ENCODE measurements at places on chromosomes 1 and 21.

DNA sequence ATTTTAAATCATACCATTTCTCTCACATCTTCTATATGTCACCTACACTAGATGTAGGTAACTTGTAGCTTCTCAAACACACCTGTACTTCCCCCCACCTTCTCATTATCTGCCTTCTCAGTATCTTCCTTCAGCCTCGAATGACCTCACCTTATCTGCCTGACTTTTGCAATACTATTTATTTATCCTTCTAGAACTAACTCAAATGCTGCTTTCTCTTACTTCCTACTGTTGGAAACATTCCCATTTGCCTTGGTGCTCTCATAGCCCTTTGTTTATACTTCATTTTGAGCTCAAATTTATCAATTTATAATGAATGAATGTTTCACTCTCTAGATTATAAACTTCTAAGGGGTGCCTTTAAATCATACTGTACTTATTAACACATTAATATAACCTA, 50.4 kb upstream of the KIAA1614 start:
- DNase-seq, result no peak

DNA sequence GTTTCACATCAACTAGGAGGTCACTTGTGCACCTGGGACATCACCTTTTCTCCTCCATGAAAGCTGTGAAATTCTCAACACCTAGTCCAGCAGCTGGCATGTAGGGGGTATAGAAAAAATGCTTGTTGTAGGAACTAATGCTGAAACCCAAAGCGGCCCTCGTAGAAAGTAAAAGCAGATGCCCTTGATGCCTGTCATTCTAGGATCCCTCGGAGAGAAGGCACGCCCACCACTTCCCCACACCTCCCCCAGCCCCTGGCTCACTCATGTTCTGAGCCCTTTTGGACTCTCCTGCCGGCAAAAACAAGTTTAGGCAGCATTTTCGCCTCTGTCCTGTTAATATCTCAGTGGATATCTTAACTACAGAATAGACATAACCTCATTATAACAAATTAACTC, 36.5 kb downstream of the RIPK4 start:
- no peak for DNase-seq

DNA sequence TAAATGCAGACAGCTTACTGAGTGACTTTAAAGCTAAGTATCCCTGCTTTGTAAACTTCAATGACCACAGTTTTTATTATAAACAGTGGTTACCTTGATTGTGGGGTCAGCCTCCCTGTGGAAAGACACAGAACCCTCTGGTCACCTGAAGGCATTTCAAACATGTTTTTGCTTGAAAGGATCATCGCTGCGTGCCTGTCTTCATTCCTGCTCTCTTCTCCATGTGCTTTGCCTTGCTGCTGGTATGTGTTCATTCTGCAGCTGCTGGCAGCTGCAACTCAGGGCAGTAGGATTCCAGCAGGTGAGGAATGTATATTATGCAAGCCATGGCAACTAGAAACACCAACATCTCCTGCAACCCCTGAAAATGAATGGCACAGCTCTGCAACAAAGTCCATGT, 81.0 kb upstream of the VAV3 start:
- no peak for DNase-seq

DNA sequence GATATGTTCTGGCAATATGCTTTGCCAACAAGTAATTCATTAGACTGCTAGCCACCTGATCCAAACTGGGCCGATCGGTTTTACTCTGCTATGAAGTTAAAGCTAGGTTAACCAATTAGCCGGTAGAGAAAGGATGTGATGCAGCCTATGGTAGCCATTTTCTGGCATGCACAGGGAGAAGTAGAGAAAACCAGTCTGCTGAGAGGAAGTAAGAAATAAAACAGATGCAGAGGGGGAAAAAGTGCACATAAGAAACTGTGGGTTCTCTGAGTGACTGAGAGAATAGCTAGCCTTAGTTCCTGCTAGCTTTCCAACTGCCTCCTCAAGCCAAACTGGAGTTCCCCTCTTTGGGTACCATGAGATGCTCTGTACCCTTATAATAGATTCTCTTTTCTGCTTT, 52.8 kb downstream of the ARID4B start:
- DNase-seq, result no peak

DNA sequence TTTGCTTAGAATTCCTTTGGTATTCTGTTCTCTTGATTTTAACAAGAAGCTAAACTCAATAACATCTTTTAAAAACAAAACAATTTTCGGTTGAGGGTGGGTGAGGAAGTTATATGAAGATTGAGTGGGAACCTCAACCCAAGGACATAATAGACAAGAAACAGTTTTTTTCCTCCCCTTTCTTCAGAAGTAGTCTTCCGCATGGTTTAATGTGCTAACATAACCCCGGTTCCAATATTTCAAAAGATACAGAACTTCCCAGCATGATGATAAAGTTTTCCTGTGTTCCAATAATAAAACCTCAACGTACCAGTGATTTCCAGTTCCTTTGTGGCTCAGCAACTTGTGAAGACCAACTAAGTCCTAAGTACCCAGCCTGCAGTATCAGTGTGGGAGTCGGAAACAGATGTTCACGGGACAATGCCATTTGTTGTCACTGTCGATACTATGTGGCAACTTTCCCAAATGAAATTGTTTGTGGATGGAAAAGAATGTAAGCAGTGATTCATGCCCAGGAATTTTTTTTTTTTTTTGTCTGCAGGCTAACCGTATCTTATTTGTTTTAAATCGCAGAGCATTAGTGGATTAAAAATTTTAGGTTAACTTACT, 48.5 kb downstream of the NR5A2 start:
- DNase-seq, result peak; percentile 26

DNA sequence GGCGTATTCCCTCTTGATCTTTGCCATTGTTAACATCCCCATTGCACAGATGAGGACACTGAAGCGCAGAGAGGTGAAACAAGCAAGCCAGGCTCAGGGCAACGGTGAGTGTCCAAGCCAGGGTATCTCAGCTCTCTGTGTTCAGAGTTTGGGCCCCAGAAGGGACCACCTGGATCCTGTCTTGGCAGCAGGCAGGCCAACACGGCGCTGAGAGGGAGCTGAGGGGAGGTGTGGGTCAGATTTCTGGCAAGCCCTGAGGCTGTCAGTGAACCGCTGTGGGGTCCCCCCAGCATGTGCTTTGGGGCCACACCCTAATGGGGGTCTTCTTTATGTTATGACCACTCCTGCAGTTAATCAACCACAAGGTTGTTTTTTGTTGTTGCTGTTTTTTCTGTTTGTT, 23.1 kb downstream of the NEK2 start:
- no peak for DNase-seq

GRCh38 chr1:27993241-27993640, 33.5 kb downstream of the XKR8 start:
- no peak for DNase-seq
